ENCODE measurements at places on chromosomes 12 and 14.
A peak's percentile ranks its signal among the peaks of the same experiment; 100 is the strongest.

DNA sequence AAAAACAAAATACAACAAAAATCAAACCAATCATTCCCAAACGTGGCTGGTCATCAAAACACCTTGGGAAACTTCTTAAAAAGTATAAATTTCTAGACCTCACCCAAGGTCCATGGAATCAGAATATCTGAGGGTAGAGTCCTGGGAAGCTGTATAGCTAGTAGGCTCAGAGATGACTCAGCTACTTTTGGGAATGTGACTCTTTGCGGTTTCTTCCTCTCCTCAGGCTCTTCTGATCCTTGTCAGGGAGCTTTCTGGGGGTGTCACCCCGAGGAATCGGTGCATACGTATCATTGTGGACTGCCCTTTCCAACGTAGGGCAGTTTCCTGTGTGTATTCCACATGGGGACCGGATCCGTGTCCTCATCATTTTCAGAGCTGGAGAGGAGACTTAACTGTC, 14.8 kb downstream of the JDP2 start:
- DNase-seq = no peak

- DNase-seq = peak; percentile 42
These were observed 845 bp downstream of the L3HYPDH start for GRCh38 chr14:59483363-59483762.

DNA sequence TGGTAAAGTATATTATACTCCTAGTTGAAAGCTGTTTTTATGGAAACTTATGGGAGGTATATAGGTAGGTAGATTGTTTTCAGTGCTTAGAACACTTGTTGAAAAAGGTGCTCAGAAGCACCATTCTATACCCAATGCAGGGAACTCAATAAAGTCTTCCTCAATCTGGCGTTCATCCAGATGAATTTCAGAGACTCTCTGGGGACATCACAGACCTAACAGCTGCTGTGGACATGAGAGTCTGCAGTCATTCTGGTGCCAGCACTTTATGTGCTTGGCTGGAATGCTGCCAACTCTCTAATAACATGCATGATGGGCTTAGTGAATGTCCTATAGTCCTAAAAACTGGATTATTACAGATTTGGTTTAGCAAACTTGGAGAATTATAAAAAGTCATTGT, 115.9 kb downstream of the NTN4 start:
- peak; percentile 69 for DNase-seq

- DNase-seq = no peak
These were observed 14.6 kb upstream of the UBC start for GRCh38 chr12:124928912-124929530.

DNA sequence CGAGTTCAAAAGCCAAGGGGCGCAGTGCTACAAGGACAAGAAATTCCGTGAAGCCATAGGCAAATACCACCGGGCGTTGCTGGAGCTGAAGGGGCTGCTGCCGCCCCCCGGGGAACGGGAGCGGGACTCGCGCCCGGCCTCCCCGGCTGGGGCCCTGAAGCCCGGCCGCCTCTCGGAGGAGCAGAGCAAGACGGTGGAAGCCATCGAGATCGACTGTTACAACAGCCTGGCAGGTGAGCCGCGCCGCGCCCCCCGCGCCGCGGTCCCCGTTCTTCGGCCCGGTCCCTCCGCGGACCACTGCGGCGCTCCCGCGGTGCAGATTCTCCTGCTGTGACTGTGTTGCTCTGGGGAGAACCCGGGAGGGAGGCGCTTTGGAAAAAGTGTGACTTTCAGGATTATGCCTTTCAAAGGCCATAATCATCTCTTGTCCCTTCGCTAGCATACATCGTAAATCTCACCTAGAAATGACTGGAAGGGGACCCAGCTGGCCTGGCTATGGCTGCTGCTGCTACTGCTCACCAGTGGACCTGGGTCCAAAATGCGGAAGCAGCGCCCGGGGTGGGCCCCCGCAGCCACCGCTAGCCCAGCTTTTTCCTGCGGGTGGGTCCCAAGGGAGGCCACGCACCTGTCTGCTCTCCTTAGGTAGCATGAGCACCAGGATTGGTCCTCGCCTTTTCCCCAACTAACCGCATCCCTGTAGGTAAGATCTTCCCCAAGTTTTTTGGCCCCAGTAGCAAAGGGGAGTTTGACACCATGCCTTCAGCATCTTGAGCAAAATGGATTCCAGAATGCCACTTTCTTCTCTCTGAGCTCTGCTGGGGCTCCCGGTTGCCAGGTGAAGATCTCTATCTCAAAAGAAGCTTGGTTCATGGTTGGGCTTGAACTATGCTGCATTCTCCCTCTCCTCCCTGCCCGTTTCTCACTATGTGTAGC, 853 bp downstream of the TTC9 start:
- DNase-seq = peak; percentile 26

DNA sequence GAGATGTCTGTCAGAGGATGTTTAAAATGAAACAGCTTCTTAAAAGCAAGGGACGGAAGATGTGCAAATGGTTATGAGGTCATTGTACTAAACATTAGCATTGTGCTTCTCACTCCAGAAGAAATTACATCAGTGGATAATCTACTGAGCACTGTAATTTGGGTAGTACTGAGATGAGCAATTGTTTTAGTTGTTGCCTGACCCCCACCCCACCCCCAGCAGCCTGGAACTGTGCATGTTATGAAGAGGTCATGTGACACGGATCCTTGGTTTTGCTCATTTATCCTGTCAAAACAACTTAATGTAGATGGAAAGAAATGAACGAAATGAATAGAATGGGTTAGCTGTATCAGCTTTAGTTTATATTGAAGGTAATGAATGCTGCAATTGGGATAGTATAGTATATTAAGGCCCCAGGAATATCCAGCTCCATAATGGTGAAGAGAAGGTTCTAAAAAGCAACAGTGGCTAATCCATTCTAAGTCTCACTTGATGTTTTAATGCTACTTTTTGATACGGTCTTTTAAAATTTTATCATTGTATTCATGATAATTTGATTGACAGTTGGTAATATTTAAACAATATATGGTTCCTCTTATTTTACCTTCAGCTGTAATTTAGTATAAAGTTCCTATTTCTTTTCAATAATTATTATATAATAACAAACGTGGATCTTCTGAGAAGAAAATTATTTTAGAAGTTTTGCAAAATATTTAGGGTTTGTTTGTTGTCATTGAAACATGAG, 58.5 kb downstream of the WNK1 start:
- no peak for DNase-seq

DNA sequence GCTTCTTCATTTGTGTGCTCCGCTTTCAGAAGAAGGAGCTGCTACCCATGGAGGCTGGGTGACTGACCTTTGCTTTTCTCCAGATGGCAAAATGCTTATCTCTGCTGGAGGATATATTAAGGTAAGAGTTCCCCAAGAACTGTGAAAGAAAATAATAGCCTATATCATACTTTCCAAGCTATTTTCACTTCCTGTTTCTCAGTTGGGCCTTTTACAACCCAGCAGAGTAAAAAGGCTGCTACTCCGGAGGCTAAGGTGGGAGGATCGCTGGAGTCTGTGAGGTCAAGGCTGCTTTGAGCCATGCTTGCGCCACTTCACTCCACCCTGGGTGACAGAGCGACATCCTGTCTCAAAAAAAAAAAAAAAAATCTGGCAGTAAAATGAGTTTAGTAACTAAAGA, 82.1 kb downstream of the APAF1 start:
- no peak for DNase-seq

DNA sequence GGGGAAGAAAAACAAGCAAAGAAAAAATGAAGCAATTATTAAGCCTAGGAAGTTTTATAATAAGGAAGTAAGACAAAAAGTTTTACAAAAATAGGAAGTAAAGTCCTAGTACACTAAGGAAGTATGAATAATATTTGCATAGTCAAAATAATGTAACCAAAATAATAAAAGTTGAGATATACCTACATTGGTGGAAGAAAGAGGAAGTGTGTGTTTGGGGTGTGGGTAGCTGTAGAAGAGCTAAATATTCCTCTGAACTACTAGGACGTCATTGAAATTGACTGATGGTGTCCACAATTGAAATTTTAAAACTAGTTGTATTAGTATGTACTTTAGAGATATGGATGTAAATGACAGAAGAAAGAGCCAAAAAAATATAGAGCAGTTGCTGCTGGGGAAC, 228.4 kb upstream of the OTX2 start:
- no peak for DNase-seq

All from right hindlimb (tissue), 1 donor.